ENCODE measurements at places on chromosomes 1 and 21. TPM values are rescaled to one million over a fixed set of nuclear protein-coding genes. Genes with fewer than 3 reads are reported as not detected.

DNA sequence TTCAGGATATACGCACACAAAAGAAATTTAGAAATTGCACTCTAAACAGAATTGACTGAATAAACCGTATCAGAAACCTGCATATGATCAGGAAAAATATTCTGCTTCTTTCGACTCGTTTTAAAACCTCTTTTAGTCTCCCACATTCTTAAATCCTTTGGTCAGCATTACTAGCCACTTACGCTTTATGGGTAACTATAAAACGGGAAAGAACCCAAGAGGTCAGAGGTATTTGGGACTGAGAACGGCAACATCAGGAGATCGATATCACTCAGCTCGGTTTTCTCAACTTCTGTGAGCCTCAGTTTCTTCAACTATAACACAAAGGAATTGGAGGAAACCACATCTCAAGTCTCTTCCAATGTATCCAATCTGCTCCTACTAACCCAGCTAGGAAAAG lies 36.4 kb upstream of the ANGPTL7 start:
- no peak overlapping the region for H3K4me3 ChIP-seq
- no peak overlapping the region for H3K27ac ChIP-seq
- H3K27me3 ChIP-seq: no peaks in the 10 kb centered on the region
- peaks cover 16% of the 10 kb centered on the region for H3K36me3 ChIP-seq

DNA sequence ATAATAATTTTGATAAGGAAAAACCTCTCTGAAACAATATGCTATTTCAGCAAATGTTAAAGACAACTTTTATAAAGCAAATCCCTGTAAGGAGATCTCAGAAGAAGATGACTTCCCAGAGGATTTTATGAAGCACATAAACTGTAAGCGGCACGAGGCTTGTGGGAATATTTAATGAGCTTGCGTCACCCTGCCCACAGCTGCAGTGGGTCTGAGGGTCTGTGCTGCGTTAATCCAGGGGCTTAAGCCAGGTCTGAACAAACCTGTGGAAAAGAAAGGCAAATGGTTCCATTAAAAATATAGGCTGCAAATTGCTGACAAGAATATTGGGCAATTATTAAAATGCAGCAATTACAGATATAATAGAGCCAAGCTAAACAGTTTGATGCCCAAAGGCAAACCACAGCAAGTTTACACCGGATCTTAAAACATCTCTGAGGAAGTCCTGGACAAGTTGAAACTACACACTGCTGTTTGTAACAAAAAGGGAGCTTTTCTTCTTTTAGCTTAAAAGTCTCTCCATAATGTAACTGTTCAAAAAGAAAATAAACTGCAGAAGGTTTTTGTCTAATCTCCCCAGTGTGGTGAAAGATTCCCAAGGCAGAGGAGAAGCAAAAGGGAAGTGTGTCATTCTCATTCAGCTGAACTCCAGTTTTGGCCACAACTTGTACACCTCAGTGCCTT lies 21.8 kb downstream of the TGFBR3 start:
- peak overlapping the region; percentile 36 for H3K4me3 ChIP-seq
- H3K4me1 ChIP-seq: peaks cover 52% of the 10 kb centered on the region
- peak overlapping the region; percentile 67 for H3K27ac ChIP-seq

DNA sequence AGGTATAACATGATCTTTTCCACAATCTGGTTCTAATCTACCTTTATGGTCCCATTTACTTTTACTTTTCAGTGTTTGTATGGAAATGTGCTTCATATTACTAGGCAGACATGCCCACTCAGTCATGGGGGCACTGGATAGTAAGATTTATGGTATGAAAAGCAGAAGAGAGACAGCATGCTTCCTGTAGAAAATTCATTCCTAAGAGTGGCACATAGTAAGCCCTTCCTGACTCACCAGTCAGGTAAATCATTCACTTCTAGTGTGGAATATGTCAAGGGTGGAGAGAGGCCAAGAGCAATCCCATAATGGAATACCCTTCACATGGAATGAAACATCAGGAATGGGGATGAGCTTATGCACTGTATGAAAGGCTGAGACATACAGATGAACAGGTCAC lies 49.5 kb upstream of the BCL10 start:
- no peak overlapping the region for H3K4me3 ChIP-seq
- DNase-seq: no peak
- peaks cover 48% of the 10 kb centered on the region for H3K27me3 ChIP-seq

DMBX1 gene
- total RNA-seq: 0.47 TPM

DMRTA2 gene
- total RNA-seq: 1.1 TPM

OR10Z1 gene
- not detected for total RNA-seq

PPCS gene
- total RNA-seq: 31.3 TPM

S100A9 gene
- 4.8 TPM for total RNA-seq

IFI16 gene
- 228 TPM for total RNA-seq

Measured in natural killer cell treated with Interleukin-12 subunit alpha and Interleukin-12 subunit beta and Interleukin-15 and Interleukin-18, amount 100 ng/mL, for 72 hours (primary cell).